Hematopoietic multipotent progenitor cell (in vitro differentiated cells): ENCODE measurements at places on chromosomes 13 and 19. TPM values are rescaled to one million over a fixed set of nuclear protein-coding genes. Genes with fewer than 3 reads are reported as not detected.

Gene MCEMP1
- 0.27 TPM for total RNA-seq

Gene LGALS7
- not detected for total RNA-seq

Gene FUT2
- under 0.01 TPM for total RNA-seq

Gene FCGBP
- 0.27 TPM for total RNA-seq

Gene PSG7
- total RNA-seq = not detected

Gene ZNF773
- total RNA-seq = 21.5 TPM

Gene RABAC1
- 172 TPM for total RNA-seq

Gene LHFPL6
- 6.2 TPM for total RNA-seq

Gene SULT2A1
- not detected for total RNA-seq

- DNase-seq = peak; percentile 59
Measured at GRCh38 chr19:44576843-44577565, 36.4 kb upstream of the IGSF23 start.

- DNase-seq = no peak
Measured at GRCh38 chr13:85497652-85498051, 301.6 kb downstream of the SLITRK6 start.

DNA sequence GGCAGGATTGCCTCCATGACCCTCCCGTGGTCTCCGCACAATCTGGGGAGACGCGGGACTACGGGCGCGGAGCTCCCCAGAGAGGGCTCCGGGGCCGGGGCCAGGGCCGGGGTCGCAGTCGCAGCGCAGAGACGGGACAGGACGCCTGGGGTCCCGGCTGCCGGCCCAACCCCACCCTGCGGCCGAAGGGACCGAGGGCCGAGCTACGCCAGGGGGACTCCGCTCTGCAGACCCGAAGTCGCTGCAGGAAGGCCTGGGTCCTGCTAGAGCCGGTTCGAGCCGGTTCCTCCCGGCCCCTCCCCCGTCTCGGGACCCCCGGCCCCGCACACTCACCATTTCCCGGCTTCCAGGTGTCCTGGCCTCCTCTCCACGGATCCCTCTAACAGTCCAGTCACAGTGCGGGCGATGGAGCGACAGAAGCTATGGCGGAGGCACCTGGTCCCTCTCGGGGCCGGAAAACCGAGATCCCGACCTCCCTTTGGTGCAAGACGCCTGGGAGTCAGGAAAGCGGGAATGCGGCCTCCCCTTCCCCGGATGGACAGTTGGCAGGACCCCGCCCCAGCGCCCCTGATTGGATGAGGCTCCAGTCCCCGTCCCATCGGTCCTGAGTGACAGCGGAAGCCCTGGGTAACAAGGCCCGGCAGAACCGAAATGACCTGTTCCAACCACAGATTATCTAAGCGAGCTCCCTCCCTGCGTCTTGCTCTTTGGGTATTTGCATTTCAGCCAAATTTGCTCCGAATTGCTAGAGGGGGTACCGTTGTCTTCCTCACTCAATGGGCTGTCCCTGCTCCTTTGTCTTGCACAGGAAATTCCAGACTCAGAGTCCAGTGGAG is at the start of gene ZNF625:
Gene ZNF625 (minus strand): TSS at position 512 of the 836 bp plus-strand sequence. CDS start 176 bp downstream, at position 336.
- DNase-seq = no peak

DNA sequence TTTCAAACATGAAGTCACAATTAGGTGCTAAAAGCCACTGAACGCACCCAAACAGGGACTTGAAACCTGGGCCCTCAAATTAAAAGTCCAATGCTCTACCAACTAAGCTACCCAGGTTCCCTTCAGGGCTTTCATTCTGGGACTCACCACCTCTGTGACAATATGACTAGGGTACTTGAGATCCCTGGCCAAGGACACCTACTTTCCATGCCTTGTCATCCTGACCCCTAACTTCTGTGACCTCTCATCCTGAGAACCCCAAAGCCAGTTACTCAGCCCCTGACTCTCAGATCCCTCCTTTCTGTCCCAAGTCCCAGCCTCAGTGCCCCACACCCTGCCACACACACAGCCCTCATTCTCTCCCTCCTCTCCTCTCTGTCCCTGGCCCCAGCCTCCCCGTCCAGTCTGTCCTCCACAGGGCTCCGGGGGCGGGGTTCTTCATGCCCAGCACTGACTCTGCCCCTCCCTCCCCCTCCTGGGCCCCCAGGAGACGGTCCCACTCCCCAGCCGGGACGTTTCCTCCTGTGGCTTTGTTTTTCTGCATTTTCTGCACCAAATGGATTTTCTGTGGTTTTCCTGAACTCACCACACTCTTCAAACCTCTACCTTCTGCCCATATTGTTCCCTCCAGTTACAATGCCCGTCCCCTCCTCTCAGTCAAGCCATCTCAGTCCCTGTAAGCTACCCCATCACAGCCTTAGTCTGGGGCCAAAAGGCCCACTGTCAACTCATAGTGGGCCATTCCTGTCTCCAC is 7.0 kb downstream of the RCN3 start:
- peak; percentile 52 for DNase-seq

- peak; percentile 54 for DNase-seq
Measured at GRCh38 chr13:100235311-100235901, 146.5 kb downstream of the PCCA start.

GRCh38 chr13:20525144-20525600 is 485 bp downstream of the CRYL1 start:
- no peak for DNase-seq

DNA sequence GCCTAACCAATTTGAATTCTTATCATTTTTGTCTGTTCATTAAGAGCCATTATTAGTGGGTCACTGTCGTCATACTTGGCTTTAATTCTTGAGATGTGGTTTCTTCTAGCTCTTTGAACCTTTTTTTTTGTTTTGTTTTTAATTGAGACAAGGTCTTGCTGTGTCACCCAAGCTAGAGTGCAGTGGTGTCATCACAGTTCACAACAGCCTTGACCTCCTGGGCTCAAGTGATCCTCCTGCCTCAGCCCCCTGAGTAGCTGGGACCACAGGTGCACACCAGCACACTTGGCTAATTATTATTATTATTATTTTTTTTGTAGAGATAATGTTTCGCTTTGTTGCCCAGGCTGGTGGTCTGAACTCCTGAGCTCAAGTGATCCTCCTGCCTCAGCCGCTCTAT is 25.8 kb upstream of the LDLR start:
- no peak for DNase-seq

GRCh38 chr19:43519436-43520088 is 7.4 kb downstream of the ETHE1 start:
- DNase-seq = peak; percentile 85

DNA sequence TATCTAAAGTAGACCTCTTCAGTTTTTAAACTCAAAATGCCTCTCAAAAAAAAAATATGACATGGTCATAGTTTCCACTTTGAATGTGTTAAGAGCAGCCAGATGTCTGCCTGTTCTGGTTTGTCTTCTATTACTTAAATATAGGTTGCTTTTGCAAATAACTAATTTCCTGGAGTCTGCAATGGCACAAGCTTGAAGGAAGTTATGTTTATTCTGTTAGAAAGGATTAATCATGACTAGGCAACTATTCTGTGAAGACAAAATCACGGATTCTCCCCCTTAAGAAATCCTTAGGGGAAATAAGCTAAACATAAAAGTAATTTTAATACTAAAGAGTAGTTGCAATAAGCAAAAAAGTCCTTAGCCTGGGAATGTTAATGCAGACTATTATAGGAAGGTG is 26.3 kb downstream of the SKA3 start:
- DNase-seq = no peak

DNA sequence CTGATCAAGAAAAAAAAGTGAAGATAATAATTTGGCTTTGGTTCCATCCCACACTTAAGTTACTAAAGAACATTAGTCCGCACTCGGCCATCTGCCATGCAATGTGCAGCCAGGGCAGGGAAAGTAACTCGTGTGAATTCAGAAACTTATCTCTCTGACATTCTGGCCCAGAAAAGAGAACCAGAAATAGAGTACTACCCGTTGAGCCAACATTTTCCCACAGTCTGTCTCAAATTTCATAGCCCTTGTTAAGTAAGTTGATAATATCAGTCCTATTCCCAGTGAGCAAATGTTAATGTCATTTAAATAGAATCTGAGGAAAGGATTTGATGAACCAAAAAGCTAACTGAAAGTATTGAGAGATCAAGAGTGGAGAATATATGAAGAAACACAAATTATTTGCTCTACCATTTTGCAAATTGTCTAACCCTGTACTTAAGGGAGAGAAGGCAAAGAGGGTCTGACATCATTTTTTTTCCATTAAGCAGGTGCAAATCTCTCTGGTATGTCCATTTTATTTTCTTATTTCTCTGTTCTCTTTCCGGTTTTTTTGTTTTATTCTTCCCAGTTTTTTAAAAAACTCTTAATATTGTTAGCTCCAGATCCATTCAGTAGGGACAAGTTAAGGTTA is 156.3 kb downstream of the NDFIP2 start:
- DNase-seq = no peak

- no peak for DNase-seq
Measured at GRCh38 chr19:2970201-2970835, 7.0 kb upstream of the TLE6 start.

DNA sequence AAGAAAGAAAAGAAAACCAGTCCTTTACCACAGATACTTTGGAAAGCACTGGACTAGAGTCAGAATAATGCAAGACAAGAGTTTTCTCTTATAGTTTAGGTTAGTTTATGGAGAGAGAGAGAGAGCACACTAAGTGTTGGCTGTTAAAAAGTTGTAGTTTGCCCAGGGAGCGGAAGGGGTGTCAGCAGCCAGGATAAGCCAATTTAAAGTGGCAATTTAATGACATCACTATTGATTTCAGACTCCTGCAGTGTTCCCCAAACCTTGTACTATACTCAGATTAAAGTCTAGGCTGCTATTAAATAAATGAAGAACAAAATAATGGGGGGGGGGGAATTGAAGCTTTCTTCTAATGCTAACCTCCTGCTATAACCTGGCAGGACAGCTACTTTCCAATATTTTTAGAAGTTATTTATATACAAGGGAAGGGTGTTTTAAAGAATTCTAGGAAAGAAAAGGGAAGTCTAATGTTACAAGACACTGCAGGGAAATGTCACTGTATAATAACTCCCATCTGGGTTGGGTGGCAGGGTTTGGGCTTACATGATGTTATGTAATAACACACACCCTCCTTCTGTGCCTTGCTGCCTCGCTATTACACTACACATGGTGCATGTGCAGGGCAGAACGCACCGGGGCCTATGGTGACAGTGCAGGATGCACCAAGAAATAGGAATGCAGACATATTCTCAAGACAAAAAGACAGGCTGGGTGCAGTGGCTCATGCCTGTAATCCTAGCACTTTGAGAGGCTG is 19.9 kb downstream of the TPT1 start:
- DNase-seq = no peak

- DNase-seq = no peak
Measured at GRCh38 chr19:50851620-50852019, 3.1 kb upstream of the KLK3 start.

DNA sequence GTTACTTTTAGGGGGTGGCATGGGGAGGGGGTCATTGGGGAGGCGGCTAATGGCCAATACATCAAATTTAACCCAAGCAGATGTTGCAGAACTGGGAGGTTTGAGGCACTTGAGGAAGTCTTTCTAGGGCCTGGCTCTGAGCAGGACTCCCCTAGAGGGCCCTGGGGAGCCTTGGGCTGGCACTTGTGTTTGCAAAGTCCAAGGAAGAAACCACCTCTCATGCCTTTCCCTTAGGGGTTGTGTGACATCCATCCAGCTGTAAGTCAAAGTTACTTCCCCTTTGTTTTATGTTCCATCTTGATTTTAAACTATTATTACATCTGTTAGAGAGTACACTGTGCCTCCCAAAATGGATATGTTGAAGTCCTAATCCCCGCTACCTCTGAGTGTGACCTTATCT is 159.9 kb downstream of the KATNAL1 start:
- DNase-seq = no peak

GRCh38 chr13:106505732-106506131 is 29.7 kb downstream of the EFNB2 start:
- DNase-seq = no peak

GRCh38 chr13:113359571-113359970 is 4.4 kb downstream of the GRTP1 start:
- no peak for DNase-seq

DNA sequence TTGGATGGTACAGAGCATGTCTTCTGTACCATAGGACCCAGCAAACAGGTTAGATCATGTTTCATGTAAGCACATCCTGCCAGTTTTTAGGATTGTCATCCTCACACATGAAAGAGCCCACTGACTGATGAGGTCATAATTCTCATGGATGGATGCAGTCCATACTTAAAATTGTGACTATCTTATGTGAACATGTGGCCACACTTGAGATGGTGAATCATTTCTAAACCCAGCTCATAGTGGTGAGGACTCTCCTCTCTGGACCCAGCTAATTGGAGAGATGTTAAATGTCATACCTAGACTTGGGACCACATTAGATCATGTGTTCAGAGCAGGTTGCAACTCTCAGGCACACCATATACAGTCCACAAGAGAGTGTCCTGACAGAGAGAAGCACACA is 24.8 kb upstream of the ZNF254 start:
- DNase-seq = no peak

GRCh38 chr13:27024776-27025492 is 146.7 kb downstream of the USP12 start:
- DNase-seq = no peak

DNA sequence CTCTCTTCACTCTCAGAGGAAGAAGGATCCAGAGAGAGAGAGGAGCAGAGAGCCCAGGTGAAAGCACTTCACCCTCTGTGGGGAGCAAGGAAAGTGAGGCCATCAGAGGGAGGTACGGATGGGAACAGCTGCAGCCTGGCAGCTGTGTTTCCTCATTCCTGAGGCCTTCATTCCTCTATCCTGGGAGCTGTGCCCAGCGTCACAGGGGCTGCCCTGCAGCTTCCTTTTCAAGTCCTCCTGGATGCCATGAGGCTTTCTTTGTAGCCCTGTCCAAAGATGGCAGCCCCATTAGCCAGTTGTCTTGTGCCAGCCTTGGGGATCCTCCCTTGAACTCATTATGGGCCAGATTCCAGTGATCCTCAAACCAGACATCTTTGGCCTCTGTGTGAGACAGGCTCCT is 76.8 kb upstream of the PCDH8 start:
- DNase-seq = no peak

- DNase-seq = no peak
Measured at GRCh38 chr13:27203186-27203585, 31.6 kb upstream of the USP12 start.
